Activated CD8-positive, alpha-beta memory T cell treated with anti-CD3 and anti-CD28 coated beads, Interleukin-2, amount 10 ng/mL, durations not matched to agents 7 days and 5 days (primary cell): ENCODE measurements at places on chromosomes 5 and 9. TPM values are rescaled to one million over a fixed set of nuclear protein-coding genes. Genes with fewer than 3 reads are reported as not detected.

Gene CXCL14
- total RNA-seq, result not detected

Gene PCDHGA10
- total RNA-seq, result not detected

Gene NR2F1
- not detected for total RNA-seq

Gene FCN2
- not detected for total RNA-seq

Gene RETREG1
- total RNA-seq, result 18.1 TPM

- no peak for DNase-seq
Measured at GRCh38 chr9:83034587-83034986, 28.4 kb downstream of the RASEF start.

GRCh38 chr9:109110329-109111021, 9.3 kb downstream of the TMEM245 start:
- no peak for DNase-seq

DNA sequence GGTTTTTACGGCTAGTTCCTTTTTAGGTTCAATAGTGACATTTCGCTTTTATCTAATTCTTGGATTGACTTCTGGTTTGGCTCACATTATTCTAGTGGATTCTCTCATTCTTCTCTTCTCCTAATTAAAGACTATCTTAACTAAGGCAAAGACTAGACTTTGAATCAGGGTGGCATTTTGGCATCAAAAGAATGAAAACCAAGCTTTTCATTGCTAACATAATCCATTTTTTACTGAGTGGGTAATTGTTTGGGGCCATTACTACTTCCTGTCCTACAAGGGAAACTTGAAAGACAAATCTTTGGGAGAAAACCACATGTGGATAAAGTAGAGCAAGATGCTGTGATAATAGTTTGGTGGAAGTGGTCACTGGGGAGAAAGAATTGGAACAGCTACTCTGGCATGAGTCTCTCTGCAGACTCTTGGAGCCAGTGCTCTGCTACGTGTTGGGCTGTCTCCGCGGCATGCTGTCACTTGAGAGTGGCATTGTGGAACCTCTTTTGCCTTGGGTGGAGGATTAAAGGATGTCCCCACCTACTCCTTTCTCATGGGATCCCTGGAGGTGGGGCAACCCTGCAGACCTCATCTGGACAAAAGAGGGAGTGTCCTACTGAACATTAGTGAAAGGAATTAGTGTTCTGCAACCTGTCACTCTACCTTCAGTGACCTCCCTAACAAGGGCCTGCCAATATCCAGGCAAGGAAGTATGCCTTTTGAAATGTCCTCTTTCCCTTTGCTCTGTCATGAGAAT, 280.4 kb downstream of the PSAT1 start:
- no peak for DNase-seq

- DNase-seq, result no peak
Measured at GRCh38 chr9:91571036-91571435, 147.4 kb upstream of the NFIL3 start.

GRCh38 chr5:37571985-37572384, 192.9 kb downstream of the WDR70 start:
- DNase-seq, result no peak

- DNase-seq, result no peak
Measured at GRCh38 chr5:175878021-175878420, 6.6 kb downstream of the CPLX2 start.

- DNase-seq, result no peak
Measured at GRCh38 chr9:4680173-4680525, 780 bp downstream of the CDC37L1 start.

GRCh38 chr5:72691751-72692150, 124.7 kb upstream of the TNPO1 start:
- DNase-seq, result no peak

- DNase-seq, result no peak
Measured at GRCh38 chr5:137560420-137560819, 61.3 kb upstream of the SPOCK1 start.

DNA sequence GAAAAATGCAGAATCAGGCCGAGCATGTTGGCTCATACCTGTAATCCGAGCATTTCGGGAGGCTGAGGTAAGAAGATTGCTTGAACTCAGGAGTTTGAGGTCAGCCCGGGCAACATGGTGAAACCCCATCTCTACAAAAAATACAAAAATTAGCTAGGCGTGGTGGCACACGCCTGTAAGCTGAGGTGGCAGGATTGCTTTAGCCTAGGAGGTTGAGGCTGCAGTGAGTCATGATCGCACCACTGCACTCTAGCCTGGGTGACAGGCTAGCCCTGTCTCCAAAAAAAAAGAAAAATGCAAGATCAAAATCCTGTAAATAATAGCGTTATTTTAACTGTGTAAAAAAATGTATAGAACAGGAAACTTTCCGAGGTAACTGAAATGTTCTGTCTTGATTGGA, 39.4 kb downstream of the RNF44 start:
- no peak for DNase-seq

DNA sequence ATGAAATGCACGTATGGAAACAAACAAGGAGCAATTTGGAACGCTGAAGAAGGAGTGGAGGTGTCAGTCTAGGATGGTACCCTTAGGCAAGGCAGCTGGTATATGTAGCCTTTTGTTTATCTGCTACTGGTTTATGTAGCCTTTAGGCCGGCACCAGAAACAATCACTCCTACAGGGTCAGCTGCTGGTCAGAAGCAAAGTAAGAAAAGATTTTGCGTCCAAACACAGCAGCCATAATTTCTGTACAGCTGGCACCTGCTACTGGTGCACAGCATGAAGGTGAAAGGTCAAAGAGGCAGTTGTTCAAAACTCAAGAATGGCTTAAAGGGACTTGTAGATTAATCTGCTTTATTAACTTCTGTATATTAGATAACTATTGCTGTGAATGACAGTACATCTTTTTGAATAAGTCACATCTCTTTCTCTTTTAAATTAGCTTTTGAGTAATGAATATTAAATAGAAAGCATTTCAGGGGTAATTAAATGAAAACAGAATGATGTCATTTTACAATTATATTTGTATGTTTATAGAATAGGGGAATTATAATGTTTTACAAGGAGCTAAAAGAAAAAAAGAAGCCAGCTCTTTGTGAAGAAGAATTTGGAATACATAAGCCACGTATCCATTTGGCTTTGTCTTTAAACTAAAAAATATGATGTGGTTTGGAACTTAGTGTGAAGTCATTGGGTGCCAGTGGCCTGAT, 33.1 kb upstream of the TLX3 start:
- DNase-seq, result no peak

DNA sequence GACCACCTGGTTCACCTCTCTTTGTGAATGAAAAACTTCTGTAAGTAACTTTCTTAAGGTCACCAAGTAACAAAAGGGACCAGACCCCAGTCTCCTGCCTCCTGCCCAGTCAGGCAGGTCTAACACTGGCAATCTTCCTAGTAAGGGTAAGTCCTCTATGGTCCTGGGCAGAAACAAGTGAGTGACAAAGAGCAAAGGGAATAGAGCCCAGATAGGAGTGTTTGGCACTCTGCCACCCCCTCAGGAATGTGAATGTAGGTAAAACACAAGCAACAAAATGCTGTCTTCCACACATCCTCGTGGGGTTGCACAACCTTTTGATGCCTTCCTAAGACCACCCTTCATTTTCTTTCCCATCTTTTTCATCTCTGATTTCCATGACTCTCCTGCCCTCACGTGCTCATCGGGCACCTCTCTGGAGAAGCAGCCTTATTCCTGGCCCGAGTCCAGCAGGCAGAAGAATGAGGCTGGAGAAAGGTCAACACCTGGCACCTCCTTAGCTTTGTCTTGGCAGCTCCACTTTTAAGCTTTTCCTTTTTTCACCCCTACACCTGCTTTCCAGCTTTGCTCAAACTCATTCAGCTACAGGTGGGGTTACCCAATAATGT, 90.2 kb upstream of the LHFPL2 start:
- DNase-seq, result no peak

DNA sequence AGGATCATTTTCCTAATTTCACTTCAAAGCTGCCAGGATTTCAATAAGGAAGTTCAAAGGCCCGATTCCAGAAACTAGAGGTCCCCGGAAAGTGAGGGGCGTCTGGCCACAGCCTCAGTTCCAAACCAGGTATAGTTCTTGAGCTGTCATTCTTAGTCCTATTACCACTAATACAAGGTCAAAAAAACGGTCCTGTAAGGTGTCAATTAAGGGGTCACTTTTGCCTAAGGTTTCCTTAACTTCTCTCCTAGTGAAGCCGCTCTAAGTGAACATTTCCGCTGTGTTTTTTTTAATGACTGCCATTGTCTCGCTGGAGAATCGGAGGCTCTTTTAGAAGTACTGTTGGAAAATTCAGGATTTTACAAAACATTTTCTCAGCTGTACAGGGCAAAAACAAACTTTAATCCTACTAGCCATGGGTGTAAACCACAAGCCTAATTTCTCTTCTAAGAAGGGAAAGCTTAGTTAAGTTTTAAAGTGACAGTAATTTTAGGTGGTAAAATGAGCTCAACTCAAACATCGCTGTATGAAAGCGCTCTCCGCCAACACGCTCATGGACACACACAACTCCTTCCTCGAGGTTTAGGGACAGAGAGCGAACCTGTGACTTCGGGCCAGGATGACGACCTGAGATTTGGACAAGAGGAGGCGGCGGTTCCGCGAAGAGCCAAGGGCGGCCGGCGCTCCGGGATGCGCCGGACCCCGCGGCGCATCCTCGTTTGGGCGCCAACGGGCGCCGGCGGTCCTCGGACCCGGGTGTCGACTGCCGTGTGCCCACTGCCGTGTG, 76.7 kb upstream of the IFNE start:
- no peak for DNase-seq

DNA sequence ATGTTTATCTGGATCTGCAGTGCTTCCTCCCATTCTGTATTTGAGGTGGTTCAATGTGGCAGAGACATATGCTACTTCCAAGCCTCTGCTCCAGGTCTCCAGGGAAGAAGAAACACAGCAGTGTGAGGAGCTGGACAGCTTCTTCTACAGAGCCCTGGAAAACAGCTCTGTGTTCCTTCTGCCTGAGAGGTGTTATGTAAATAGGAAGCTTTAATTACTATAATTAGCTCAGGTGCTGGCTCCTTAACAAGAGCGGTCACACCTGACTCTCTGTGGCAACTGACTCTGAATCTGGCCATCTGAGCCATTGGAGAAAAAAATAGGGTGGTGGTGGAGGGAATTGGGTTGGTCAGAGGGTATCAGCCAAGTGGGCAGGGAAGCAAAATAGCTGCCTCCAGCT, 332.4 kb upstream of the BRINP1 start:
- no peak for DNase-seq

DNA sequence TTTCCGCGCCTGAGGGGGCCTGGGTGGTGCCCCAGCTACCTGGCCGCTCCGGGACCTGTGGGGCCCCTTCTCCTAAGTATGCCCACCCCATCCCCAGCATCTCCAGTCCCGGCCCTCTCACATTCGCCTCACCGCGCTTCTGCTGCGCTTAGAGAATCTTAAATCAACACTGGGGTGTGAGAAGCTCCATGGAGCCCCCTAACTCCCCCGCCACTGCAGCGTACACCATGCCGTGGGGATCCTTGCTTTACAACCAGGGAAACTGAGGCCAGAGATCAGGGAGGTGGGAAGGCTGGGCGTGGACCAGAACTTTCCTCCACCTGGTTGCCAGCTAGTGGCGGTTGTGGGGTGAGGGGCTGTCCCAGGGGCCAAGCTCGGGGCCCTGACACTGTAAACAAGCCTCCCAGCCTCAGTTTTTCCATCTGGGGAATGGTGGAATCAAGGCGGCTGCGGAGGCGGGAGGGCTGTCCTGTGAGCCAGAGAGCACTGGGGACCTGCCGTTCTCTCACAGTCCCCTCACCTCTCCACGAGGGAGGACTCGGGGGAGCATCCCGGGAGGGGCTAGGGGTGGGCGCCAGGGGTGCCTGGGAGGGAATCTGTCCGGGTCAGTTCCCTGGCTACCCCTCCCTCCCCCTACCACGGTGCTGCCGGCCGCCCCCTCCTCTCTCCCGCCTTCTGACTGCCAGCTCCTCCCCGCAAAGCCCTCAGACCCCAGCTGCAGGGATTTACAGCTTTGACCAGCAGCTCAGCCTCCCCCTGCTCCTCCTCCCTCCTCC, 161.2 kb downstream of the C9orf50 start:
- DNase-seq, result peak; percentile 57

DNA sequence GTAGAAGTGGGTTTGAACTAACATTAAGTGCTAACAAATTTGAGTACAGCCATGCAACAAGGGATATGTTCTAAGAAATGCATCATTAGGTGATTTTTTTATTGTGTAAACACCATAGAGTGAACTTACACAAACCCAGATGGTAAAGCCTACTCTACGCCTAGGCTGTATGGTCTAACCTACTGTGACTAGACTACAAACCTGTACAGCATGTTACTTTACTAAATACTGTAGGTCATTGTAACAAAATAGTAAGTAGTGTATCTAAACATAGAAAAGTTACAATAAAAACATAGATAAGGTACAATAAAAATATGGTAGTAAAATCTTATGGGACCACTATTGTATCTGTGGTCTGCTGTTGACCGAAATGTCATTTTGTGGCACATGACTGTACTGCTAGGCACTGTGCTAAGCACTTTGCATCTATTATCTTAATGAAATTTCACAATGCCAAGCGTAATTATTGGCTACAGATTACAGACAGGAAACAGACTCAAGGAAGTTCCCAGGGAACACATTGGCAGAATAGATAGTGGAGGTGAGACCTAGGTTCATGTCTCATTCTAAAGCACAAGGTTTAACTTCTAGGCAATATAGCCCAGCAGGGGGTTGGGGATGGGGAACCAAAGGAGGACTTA, 62.7 kb downstream of the ATP10B start:
- no peak for DNase-seq

GRCh38 chr9:132547976-132548730, 34.3 kb upstream of the BARHL1 start:
- DNase-seq, result no peak

GRCh38 chr5:74640954-74641734, 616 bp upstream of the ENC1 start:
- peak; percentile 54 for DNase-seq

GRCh38 chr5:145856285-145856818, 16.5 kb downstream of the GRXCR2 start:
- no peak for DNase-seq

GRCh38 chr5:132489871-132490483, 596 bp downstream of the IRF1 start:
- peak; percentile 67 for DNase-seq

- DNase-seq, result no peak
Measured at GRCh38 chr5:169099801-169100734, 200.9 kb downstream of the SLIT3 start.
